ENCODE measurements at places on chromosomes 7 and 10.

- no peak for DNase-seq
Observed at GRCh38 chr7:112082306-112082705, 123.9 kb downstream of the DOCK4 start.

DNA sequence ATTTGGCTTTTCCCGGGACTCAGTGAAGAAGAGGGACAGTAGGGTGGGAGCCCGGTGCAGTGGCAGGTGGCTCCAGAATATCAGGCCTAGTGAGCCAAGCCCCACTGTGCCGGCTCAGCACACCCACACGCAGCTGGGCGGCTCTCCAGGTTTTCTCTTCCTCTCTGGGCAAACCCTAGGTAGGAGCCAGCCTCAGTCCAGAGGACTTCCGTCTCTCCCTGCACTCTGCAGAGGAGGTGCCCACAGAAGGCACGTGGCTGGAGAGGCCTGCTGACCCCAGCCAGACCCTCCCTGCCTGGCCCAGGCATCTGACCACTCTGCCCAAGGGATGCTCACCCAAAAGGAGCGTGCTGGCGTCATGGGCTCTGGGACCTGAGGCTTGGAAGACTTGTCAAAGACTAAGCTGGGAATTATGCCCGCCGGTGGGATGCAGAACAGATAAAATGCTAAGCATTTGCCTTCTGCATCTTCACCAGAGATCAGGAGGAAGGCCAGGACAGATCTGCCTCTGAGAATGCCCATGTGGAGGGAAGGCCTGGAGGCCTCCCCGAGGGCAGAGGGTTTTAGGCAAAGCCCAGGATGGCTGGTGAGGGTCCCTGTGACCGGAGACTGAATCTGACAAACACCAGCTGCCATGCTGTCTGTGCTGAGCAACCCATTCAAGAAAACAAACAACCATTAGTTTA lies 40.2 kb downstream of the TCERG1L start:
- no peak for DNase-seq

DNA sequence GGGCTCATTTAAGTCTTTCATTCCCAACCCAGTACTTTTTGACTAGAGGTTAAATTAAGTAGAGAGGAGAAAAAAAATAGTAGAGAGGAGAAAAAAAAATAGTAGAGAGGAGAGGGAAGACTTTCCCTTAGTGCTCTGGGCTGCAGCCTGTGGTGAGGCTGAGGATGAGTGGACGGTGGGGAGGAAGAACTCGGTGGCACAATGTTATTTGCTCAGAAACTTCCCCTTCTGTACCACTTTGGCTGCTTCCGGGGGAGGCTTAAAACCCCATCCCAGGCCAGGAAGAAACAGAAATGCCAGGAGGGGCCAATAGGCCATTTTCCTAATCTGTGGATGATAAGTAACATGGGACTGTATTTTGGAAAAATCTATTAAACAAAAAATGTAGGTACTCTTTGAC lies 14.6 kb upstream of the MLXIPL start:
- DNase-seq: no peak

GRCh38 chr7:82317760-82318159 lies 125.8 kb downstream of the CACNA2D1 start:
- no peak for DNase-seq

All from CD4-positive, alpha-beta T cell treated with Interleukin-17A for 1 hour (primary cell).